ENCODE measurements at places on chromosomes 1 and 21.

DNA sequence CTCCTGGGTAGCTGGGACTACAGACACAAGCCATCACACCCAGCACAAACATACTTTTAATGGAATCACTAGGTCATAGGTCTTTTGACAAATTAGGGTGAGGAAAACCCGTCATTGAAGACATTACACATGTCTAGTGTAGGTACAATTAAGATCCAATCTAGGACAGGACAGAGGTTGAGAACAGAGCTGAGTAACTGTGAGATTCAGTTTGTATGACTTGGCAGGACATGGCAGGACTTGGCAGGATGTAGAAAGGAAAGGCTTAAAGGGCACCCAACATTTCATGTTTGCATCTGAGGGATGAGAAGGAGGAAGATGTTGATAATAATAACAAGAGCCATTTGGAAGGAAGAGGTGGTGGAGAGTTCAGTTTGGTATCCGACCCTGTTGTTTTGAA is 483.8 kb downstream of the PCP4 start:
- DNase-seq: no peak

DNA sequence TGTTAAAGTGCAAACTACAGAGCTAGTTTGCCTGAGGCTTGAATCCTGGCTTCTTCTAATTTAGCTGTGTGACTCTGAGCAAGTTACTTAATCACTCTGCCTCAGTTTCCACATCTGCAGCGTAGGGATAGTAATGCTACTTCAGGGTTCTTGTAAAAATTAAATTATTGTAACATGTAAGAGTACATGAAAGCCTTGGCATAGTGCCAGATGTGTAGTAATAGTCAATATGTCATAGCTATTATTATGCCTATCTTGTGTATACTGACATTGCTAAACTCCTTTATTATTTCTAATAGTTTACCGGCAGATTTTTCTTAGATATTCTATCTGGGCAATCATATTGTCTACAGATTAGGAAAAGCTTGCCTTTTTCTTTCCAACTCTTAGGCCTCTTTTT is 6.8 kb upstream of the TADA1 start:
- no peak for DNase-seq

DNA sequence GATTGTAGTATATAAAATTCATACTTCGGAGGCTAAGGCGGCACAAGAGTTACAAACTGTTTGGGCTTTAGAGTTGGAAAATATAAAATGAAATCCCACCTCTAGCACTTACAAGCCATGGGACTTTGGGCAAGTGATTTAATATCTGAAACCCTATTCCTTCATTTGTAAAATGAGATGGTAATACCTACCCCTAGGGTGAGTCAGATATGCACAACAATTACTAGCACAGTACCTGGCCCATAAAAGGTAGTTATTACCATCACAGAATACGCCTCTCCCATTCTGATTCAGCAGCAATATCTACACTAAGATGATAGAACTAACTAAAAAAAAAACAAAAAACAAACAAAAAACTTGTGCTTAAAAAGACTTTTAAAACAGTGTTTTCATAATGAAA is 3.5 kb downstream of the KLHL12 start:
- DNase-seq: no peak

DNA sequence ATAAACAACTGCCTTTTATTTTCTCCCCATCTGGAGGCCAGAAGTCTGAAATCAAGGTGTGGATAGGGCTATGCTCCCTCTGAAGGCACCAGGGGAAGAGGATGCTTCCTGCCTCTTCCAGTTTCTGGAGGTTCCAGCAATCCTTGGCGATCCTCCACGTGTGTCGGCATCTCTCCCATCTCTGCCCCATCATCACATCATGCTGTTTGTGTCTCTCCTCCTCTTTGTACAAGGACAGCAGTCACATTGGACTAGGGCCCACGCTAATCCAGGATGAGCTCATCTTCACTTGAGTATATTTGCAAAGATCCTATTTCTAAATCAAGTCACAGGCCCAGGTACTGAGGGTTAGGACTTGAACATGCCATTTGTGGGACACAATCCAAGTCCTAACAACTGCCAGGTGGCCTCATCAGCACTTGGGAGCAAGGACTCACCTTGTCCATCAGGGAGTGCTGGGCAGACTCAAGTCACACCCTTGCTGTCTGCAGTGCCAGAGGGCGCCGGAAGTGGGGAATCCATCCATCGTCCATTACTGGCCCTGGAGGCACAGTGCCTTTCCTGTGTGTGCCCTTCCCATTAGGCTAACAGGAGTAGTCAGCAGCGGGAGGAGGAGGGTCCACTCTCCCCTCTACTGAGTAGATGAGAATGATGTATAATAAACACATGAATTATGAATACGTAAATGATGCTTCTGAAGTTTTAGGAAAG is 185.4 kb upstream of the AJAP1 start:
- no peak for DNase-seq

GRCh38 chr1:227559499-227559898 is 3.9 kb upstream of the ZNF678 start:
- DNase-seq: no peak

DNA sequence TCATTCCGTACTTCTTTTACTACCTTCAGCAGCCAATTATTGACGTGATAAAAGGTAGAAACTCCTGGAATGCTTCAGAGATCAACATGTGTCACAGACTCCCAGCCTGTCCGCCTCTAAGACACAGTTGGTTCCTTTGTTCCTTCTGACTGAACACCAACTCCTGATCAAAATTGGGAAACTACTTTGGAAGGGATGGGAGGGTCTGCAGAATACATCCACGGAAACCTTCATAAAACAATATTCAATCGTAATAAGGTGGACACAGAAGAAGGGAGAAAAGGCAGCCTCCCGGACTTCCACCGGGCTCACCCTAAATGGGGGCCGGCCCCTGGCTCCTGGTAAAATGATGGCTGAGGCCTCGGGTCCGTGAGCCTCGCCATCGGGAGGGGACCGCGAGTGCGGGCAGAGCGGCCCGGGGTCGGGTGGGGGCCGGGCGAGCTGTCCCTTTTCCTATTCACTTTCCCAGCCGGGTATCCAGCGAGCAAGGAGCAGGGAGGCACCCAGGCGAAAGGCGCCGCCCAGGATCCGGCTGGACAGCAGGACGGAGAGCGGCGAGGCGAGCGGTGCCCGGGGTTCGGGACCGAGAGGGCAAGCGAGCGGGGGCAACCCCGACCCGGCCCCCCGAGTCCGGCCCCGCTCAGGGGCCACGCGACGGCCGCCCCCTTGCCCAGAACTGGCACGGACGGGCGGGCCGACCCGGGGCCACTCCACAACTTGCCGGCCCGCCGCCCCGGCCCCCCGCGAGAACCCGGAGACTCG is 805 bp downstream of the NRIP1 start:
- DNase-seq: no peak

DNA sequence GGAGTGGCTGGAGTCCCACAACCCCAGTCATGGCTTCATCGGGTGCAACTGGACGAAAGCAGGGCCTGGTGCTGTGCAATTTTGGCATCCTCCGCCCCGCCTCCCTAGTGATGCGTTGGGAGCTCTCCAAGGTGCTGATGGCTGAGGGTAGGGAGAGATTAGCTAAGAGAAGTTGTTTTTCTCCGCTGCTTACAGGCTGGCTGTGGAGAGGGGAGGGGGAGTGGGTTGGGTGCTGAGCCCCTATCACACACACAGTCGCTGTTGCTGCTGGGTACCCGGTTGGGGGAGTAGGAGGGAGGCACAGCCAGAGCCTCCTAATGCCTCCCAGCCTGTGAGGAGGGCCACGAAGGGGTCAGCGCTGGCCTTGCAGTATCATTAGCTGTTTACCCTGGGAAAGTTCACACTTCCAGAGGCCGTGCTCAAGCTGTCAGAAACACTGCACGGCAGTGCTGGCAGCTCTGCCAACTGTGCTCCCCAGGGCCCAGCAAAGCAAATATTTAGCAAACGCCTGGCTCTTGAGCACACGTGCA is 110.0 kb downstream of the GRIK3 start:
- peak; percentile 70 for DNase-seq

DNA sequence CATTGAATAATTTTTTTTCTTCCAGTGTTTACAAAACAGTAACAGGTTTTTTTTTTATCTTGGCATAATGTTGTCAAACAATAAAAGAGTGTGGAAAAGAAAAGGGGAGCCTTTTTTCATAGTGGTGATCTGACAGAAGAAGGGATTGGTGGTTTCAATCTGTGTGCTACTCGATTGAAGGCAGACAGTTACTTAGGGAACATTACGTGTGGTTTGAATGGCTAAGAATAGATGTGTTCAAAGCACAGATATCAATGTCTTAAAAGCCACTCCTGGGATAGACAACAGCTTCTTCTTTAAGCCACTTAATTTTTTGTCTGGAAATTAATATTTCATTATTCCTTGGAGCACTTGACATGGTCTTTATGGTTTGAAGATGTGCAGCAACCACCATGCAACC is 558.6 kb upstream of the ADGRL2 start:
- no peak for DNase-seq

DNA sequence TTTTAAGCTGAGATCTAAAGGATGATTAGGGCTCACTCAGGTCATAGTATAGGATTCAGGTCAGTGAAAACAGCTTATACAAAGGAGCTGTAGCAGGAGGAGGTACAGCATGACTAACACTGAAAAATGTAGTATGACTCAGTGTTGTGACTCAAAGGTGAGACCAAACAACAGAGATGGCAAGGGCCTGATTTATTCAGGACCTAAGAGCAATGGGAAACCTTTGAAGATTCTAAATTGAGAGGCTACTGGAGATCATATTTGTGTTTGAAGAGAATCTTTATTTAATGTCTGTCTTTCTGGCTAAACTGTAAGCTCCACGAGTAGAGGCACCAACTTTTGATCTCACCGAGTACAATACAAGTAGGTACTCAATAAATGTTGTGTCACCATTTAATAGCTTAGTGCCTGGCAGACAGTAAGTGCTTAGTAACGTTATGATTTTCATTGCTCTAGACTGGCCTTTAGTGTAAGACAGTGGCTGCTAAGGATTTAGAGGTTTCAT is 43.5 kb downstream of the PRKAA2 start:
- peak; percentile 26 for DNase-seq

- DNase-seq: no peak
Observed at GRCh38 chr1:155223047-155223446, 14.6 kb downstream of the MTX1 start.

All from NCI-H774 (cell line).